Left lung (tissue), 14 donors: ENCODE measurements at places on chromosomes 3 and 15.

DNA sequence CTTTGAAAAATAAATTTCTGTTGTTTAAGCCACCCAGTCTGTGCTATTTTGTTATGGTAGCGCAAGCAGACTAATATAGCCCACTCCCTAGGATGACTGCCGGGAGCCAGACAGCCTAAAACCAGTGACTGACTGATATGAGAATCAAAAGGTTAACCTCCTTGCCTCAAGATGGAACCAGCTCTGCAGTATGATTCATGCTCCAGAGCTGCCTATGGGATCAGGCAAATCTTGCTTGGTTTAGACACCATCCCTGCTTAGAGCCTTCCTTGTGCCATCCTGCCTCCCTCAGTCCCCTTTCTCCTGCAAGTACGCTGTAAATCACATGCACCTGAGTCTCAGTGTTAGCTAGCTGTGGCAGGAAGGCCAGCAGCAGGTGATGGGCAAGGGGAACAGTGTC lies 39.3 kb downstream of the TRANK1 start:
- no peaks in the 10 kb centered on the region for H3K4me1 ChIP-seq
- no peaks in the 10 kb centered on the region for H3K36me3 ChIP-seq
- H3K27ac ChIP-seq, result no peak overlapping the region
- H3K4me3 ChIP-seq, result no peak overlapping the region

DNA sequence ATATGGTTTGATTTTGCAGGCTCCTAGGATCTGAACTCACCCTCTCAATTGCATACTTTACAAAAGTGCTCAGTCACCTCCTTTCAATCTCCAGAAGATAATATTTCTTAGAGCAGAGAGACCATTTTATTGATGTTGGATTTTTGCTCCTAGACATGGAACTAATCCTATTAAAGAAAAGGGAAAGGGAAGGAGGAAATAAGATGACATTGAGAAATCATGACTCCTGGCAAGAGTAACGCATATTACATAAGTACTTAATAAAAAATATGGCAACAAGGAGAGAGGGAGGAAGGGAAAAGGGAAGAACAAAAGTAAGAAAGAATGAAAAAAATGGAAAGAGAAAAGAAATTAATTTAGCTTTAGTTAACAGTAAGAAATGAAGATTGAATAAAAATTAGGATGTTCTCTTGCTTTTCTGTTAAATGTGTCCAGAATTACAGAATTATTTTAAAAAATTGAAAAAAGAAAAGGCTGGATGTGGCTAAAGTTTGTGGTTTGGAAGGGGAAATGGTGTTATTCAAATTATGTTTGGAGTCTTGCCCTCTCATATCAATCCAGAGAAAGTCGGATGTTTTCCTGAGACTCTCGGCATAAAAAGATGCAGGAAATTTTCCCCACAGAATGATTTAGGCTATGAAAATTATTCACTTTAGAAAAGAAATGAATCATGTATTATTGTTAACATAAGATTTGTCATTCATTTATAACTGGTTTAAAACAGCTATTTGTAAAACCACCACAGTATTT lies 474.0 kb downstream of the FGF12 start:
- no peaks in the 10 kb centered on the region for H3K27me3 ChIP-seq
- no peak overlapping the region for H3K4me3 ChIP-seq
- no peaks in the 10 kb centered on the region for H3K4me1 ChIP-seq
- H3K36me3 ChIP-seq, result no peaks in the 10 kb centered on the region
- no peak overlapping the region for H3K27ac ChIP-seq

DNA sequence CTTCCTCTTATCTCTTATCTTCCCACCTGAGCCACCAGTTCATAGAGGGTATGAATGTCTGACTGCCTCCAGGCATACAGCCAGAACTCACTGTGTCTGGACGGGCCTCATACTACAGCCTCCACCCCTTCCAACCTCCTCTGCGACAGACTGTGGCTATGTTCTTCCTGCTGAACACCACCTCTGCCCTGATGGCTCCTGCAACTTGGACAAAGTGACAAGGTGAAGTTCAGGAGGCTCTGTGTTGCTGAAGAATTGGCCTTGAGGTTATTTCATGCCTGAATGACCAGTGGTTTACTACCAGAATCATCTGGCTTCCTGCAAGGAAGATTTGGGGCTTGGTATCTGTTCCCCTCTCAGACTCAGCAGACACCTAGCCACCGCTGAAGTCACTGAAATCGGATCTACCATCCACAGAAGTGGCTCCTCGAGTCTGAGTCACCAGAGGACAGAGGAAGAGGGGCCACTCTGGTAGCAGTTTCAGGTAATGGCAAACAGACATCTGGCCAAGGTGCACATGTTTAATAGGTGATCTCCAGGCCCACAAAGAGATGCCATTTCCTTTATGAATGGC lies 14.2 kb upstream of the ULK3 start:
- peak overlapping the region; percentile 50 for H3K27ac ChIP-seq
- H3K4me1 ChIP-seq, result peaks cover 4% of the 10 kb centered on the region
- no peaks in the 10 kb centered on the region for H3K27me3 ChIP-seq

GRCh38 chr3:127220497-127220896 lies 27.6 kb downstream of the PRR23E start:
- no peak overlapping the region for H3K4me3 ChIP-seq
- no peak for DNase-seq
- H3K4me1 ChIP-seq, result no peaks in the 10 kb centered on the region
- H3K36me3 ChIP-seq, result no peaks in the 10 kb centered on the region
- H3K27me3 ChIP-seq, result no peaks in the 10 kb centered on the region

GRCh38 chr3:189981668-189982067 lies 139.0 kb downstream of the P3H2 start:
- H3K27ac ChIP-seq, result no peak overlapping the region
- no peaks in the 10 kb centered on the region for H3K27me3 ChIP-seq
- DNase-seq, result no peak
- peaks cover 8% of the 10 kb centered on the region for H3K4me1 ChIP-seq
- H3K4me3 ChIP-seq, result no peak overlapping the region

DNA sequence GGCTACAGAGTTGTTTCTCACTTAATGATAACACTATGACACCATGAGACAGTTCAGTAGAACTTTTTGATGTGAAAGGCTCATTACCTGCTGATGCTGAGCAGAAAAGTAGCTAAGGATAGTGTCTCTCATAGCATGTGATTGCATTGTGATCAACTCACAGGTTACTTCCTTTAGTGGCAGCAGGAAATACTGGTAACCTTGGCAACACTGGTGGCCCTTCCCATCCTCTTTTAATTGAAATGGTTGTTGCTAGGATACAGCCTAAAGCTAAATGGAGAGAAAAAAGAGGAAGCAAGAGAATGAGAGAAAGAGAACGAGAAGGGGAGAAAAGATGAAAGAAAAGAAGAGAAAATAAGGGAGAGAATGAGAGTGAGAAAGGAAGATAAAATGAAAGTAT lies 204.7 kb upstream of the GAP43 start:
- DNase-seq, result no peak
- H3K4me3 ChIP-seq, result no peak overlapping the region
- no peaks in the 10 kb centered on the region for H3K36me3 ChIP-seq
- no peak overlapping the region for H3K27ac ChIP-seq
- H3K4me1 ChIP-seq, result no peaks in the 10 kb centered on the region

DNA sequence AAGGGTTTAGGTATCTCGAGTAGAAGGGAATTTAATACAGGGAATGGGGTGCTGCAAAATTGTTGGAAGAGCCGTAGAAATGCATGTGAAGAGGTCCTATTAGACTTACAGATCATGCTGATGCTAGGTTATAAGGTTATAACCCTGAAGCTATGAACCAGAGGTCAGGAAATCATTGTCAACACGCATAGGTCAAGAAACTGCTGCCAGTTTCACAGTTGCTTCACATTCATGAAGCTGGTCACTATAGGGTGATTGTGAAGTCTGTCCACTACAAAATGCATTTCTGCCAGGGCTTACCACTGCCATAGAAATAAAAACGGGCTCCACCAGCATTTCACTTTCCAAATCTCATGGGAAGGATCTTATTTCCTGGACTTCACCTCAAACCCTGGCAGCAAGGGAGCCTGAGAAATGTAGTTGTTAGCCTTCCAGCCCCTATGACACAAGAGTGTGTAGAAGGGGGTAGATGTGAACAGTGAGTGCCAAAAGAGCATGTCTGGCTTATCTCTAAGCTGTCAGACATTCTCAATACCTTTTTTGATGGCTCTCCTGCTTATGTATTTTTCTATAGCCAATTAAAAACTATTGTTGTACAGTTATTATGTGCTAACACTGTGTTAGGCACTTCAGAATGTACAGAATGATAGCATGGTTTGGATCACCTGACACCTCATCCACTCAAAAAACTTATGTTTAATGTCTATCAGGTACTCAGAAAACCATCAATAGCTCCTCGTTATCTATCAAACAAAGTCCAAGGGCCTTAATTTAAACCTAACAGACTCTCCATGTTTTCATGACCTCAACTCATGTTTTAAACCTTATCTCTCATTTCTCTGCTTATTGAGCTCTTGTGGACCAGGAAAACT lies 148.3 kb upstream of the TSC22D2 start:
- H3K4me1 ChIP-seq, result peaks cover 5% of the 10 kb centered on the region
- H3K27me3 ChIP-seq, result no peaks in the 10 kb centered on the region
- H3K27ac ChIP-seq, result no peak overlapping the region
- DNase-seq, result no peak

GRCh38 chr3:171788546-171789351 lies 21.5 kb downstream of the PLD1 start:
- no peak overlapping the region for H3K27ac ChIP-seq
- no peaks in the 10 kb centered on the region for H3K36me3 ChIP-seq
- peaks cover 40% of the 10 kb centered on the region for H3K4me1 ChIP-seq
- no peaks in the 10 kb centered on the region for H3K27me3 ChIP-seq

DNA sequence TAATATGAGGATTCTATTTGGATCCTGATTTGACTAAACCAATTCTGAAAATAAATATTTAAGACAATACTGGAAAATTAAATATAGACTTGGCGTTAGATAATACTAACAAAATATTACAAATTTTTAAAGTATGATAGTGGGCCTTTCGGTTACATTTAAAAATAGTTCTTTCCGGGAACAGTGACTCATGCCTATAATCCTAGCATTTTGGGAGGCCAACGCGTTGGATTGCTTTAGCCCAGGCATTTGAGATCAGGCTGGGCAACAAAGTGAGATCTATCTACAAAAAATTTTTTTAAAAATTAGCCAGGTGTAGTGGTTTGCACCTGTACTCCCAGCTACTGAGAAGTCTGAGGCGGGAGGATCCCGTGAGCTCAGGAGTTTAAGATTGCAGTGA lies 30.3 kb upstream of the GADL1 start:
- no peaks in the 10 kb centered on the region for H3K4me1 ChIP-seq
- no peak for DNase-seq
- no peaks in the 10 kb centered on the region for H3K36me3 ChIP-seq
- H3K27ac ChIP-seq, result no peak overlapping the region

GRCh38 chr3:119400466-119400865 lies 62.9 kb downstream of the TMEM39A start:
- H3K27me3 ChIP-seq, result no peaks in the 10 kb centered on the region
- no peak overlapping the region for H3K27ac ChIP-seq
- H3K4me1 ChIP-seq, result no peaks in the 10 kb centered on the region
- no peaks in the 10 kb centered on the region for H3K36me3 ChIP-seq
- no peak overlapping the region for H3K4me3 ChIP-seq

DNA sequence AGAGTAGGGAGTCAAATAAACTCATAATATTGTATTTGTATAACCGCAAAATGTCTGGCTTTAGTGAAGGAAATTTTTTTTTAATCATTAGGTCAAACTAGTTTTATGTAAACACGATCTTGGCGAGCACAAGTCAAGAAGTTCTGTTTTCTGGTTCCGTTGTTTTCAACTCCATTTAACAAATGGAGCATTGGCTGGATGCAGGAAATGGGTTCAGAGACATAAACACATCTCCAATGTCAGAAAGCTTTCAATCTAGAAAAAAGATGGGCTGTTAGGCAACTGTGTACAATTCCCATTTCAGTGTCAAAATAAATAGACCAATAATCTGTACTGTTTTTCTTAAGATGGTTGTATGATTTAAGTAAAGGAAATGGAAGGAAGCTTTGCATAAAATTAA lies 292.8 kb downstream of the TBL1XR1 start:
- no peak for DNase-seq
- no peak overlapping the region for H3K4me3 ChIP-seq
- H3K4me1 ChIP-seq, result no peaks in the 10 kb centered on the region
- H3K27me3 ChIP-seq, result no peaks in the 10 kb centered on the region

GRCh38 chr3:114775395-114775794 lies 371.7 kb downstream of the ZBTB20 start:
- peaks cover 7% of the 10 kb centered on the region for H3K4me1 ChIP-seq
- no peak overlapping the region for H3K27ac ChIP-seq
- no peaks in the 10 kb centered on the region for H3K27me3 ChIP-seq

GRCh38 chr15:55334997-55335396 lies 16.0 kb downstream of the PIGB start:
- H3K27ac ChIP-seq, result no peak overlapping the region
- peaks cover 2% of the 10 kb centered on the region for H3K36me3 ChIP-seq
- H3K4me1 ChIP-seq, result no peaks in the 10 kb centered on the region
- no peak for DNase-seq
- H3K4me3 ChIP-seq, result no peak overlapping the region

DNA sequence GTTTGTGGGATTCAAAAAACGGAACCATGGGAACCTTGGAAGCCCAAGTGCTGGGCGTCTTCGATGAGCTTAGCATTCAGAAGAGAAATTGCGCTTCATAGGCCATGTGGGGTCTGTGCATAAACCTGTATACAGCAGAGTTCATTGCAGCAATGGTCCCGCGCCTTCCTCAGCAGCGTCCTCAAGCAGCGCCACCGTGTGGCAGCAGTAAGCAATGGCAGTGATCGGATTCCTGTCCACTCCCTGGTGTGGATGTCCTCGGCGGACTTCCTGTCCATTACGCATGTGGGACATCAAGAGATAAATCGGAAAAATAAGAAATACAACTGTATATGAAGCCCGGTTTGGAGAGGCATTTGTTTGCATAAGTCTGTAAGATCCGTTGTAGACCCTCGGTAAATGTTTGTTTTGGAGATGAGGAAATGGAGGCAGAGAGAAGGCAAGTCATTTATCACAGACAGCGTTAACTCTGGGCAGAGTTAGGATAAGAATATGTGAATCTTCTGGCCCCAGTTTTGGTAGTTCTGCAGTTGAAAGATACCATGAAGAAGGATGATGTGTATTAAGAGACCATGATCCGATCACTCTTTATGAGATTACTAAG lies 57.7 kb downstream of the CNTN4 start:
- DNase-seq, result peak; percentile 65
- no peaks in the 10 kb centered on the region for H3K27me3 ChIP-seq
- no peaks in the 10 kb centered on the region for H3K4me1 ChIP-seq

DNA sequence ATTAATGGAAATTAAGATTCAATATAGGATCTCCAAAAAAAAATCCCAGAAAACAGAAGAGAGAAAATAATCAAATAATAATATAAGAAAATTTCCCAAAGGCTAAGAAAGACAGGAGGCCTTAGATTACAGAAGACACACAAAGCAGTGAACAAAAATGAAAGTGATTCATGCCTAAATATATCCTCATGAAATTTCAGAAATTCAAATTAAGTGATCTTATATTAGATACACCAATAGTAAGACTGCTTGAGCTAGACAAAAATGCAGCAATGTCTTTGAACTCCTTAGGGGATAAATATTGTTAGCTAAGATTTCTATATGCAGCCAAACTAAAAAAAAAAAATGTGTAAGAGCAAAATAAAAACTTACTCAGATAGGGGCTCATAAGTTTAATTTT lies 44.6 kb upstream of the ARPP21 start:
- DNase-seq, result no peak
- H3K4me3 ChIP-seq, result no peak overlapping the region
- H3K27ac ChIP-seq, result no peak overlapping the region
- H3K27me3 ChIP-seq, result no peaks in the 10 kb centered on the region
- no peaks in the 10 kb centered on the region for H3K36me3 ChIP-seq

- H3K27me3 ChIP-seq, result no peaks in the 10 kb centered on the region
- peaks cover 36% of the 10 kb centered on the region for H3K4me1 ChIP-seq
- DNase-seq, result peak; percentile 93
- H3K36me3 ChIP-seq, result no peaks in the 10 kb centered on the region
Observed at GRCh38 chr3:32569540-32570420, 878 bp downstream of the DYNC1LI1 start.

- H3K4me3 ChIP-seq, result no peak overlapping the region
- no peaks in the 10 kb centered on the region for H3K27me3 ChIP-seq
- no peak for DNase-seq
- no peaks in the 10 kb centered on the region for H3K4me1 ChIP-seq
- no peaks in the 10 kb centered on the region for H3K36me3 ChIP-seq
Observed at GRCh38 chr3:40215015-40215414, 94.5 kb upstream of the EIF1B start.
